ENCODE measurements at places on chromosomes 2 and 18. TPM values are rescaled to one million over a fixed set of nuclear protein-coding genes. Genes with fewer than 3 reads are reported as not detected.

DNA sequence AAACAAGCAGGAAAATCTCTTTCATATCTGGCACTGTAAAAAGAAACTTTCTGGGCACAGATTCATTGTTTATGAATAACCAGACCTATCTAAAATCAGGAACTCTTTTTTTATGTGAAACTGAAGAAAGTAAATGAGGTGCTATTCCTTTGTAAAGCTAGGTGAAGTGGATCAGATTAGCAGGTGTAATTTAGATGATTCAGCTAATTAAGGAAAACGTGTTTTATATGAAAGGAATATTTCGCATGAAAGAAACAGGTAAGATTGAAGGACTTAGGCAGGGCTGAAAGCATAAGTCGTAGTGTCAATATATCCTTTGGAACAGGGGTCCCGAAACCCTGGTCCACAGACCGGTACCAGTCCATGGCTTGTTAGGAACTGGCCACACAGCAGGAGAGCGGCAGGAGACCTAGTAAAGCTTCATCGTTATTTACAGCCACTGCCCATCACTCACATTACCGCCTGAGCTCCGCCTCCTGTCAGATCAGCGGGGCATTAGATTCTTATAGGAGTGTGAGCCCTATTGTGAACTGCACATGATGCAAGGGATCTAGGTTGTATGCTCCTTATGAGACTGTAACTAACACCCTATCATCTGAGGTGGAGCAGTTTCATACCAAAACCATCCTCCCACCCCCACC, 20.3 kb upstream of the XIRP2 start:
- DNase-seq, result no peak

GRCh38 chr2:233358947-233359346, 4.7 kb downstream of the DGKD start:
- no peak for DNase-seq

- no peak for DNase-seq
Observed at GRCh38 chr2:6653281-6653750, 212.4 kb downstream of the CMPK2 start.

GRCh38 chr18:37473195-37473840, 92.3 kb downstream of the CELF4 start:
- no peak for DNase-seq

DNA sequence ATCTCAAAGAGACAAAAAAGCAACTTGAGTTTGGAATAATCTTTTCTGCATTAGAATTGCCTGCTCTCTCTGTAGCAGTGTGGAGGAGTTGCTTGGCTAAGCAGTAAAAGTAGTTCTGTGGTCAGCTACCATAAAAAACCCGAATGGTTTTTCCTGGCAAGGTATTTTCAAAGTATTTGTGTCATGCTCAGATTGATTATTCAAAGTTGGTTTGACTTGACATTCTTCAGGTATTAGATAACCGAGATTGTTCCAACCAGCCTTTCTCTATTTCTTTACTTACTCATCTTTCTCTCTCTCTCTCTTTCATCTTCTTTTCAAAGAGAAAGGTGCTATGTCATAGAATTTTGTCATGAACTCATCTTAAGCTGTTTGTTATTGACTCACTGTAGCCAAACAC, 404.9 kb downstream of the CPS1 start:
- DNase-seq, result no peak

GRCh38 chr2:39689272-39689841, 23.6 kb downstream of the TMEM178A start:
- no peak for DNase-seq

DNA sequence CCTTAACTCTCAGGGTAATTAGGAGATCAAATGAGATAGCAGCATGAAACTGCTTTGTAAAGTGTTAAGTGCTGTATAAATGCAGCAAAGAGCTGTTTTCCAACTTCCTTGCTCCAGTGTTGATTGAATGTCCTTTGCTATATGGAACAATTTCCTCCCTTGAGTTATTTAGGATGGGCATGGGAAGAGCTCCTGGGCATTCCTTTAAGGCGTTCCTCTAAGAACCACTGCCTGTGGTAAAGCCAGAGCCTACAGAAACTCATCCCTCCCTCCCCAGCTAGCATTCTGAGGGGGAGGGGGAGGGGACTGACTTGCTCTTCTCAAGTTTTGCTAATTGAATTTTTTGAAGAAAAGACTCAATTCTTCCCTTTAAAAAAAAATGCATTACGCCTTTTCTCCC, 1.4 kb downstream of the AKAIN1 start:
- DNase-seq, result no peak

The ZNF396 gene
- total RNA-seq, result 0.54 TPM

GRCh38 chr2:131152074-131152473, 46.9 kb downstream of the PLEKHB2 start:
- no peak for DNase-seq

The MEIS1 gene
- total RNA-seq, result 209 TPM

GRCh38 chr18:76349067-76349715, 145.9 kb downstream of the ZNF516 start:
- DNase-seq, result peak; percentile 67

The RIT2 gene
- total RNA-seq, result not detected

DNA sequence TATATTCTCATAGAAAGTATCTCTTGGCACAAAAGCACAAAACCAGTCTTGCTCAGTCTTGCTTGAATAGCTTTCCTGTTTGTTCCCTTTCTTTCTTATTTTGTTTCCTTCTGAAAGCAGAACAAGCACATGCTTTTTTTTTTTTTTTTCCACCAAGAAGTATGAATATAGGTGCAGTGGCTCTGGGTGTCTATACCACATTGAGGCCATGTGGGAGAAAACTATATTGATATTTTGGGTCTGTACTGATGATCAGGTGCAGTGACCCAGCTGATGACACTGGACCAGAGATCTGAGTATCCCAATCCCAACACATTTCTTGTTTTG, 28.7 kb downstream of the GEMIN6 start:
- DNase-seq, result no peak

GRCh38 chr18:21468514-21469164, 131.9 kb downstream of the ESCO1 start:
- no peak for DNase-seq

The FSHR gene
- not detected for total RNA-seq

DNA sequence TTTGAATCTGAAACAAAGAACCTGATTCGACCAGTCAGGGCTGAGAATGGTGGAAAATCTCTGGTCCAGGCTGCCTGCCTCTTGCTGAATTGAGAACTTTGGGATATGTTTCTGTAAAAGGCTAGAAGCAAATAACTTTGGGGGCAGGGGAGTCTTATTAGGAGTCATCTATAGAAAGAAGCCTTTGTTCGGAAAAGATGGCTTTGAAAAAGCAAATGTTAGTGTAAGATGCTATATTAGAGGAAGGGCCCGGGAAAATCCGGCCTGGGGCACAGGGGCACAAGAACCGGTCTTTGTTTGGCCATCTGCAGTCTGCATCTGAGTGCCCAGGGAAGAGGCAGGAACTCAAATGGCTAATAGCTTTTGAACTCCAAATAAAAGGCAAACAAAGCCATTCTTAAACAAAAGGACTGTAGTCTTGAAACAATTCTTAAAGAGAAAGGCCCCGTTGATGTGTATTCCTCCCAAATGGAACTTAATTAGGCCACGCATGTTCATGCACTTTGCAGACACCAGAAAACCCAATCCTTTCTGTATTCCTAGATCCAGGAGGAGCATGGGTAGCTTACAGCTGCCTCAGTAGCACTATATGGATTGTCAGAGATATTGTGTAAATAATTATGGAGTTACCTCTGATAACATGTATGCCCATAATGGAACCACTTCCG, 180.0 kb upstream of the ARL4C start:
- no peak for DNase-seq

The CMPK2 gene
- total RNA-seq, result 0.28 TPM

The RNF152 gene
- 18.9 TPM for total RNA-seq

The FAM124B gene
- not detected for total RNA-seq

GRCh38 chr2:100733391-100734187, 86.3 kb upstream of the NPAS2 start:
- peak; percentile 75 for DNase-seq

GRCh38 chr2:146229508-146230155, 1615.2 kb upstream of the ACVR2A start:
- DNase-seq, result peak; percentile 59

GRCh38 chr18:74531043-74531442, 3.3 kb upstream of the CNDP1 start:
- DNase-seq, result no peak

GRCh38 chr2:218371983-218372350, 10.1 kb upstream of the SLC11A1 start:
- no peak for DNase-seq

DNA sequence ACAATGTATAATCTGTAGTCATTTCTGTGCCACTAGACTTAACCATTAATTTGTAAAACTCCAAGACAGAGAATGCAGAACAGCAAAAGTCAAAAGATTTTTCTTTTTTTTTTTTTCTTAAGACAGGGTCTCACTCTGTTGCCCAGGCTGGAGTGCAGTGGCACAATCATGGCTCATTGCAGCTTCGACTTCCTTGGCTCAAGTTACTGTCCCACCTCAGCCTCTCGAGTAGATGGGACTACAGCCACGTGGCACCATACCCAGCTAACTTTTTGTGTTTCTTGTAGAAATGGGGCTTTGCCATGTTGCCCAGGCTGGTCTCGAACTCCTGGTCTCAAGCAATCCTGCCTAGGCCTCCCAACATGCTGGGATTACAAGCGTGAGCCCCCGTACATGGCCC, 80.1 kb downstream of the TLK1 start:
- DNase-seq, result no peak

DNA sequence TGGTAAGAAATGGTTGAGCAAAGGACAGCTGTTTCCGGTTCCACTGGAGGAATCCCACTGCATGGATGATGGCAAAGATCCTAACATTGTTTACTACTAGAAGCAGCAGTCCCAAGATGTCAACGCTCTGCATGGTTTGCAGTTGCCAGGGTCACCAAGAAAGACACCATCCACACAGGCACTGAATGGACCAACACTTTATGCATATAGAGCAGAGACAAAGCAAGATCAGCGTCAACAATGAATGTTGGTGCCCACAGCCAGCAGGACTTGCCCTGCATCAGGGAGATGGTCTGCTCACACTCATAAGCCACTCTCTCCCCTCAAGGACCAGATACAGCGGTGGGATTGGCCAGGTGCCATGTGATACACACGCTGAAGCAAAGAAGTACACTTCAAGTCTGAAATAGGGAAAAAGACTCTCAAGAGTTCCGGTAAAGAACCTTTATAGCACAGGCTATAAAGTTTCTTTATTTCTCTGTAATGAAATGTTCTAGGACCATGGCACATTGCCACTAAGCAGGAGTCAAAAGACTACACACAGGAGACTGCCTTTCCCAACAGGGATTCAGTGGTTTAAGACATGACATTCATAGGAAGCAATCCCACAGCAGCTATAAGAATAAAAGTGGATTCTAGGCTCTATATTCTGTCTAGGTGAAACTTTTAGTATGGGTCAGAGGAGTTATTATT, 133.2 kb upstream of the EPHA4 start:
- DNase-seq, result no peak

DNA sequence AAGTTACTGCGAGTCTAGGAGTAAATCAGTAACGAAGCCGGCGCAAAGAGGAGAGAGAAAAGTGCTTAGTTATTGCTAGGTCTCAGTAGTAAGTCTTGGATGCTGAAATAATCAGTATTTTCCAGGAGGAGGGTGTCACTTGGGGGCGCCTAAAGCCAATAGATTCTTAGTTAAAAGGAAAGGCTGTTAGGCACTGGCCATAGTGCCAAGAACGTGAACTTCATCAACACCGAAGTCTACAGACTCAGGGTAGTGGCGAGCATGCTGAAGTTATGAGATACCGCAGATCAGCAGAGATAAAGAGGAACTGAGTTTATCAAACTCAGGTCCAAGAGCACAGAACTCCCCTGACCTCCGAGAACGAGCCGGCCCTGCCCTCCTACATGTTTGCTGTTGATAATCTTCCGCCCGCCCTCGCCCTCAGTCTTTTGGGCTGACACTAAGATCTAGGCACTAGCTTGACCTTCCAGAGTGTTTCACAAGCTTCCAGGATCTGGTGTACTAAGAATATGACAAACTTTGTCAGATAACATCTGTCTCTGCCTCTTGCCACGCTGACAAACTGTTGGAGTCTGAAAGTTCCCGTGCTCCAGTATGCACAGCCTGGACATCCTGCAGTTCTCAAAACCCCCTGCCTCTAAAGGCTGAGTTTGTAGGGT, 49.2 kb downstream of the CYB5A start:
- DNase-seq, result no peak

DNA sequence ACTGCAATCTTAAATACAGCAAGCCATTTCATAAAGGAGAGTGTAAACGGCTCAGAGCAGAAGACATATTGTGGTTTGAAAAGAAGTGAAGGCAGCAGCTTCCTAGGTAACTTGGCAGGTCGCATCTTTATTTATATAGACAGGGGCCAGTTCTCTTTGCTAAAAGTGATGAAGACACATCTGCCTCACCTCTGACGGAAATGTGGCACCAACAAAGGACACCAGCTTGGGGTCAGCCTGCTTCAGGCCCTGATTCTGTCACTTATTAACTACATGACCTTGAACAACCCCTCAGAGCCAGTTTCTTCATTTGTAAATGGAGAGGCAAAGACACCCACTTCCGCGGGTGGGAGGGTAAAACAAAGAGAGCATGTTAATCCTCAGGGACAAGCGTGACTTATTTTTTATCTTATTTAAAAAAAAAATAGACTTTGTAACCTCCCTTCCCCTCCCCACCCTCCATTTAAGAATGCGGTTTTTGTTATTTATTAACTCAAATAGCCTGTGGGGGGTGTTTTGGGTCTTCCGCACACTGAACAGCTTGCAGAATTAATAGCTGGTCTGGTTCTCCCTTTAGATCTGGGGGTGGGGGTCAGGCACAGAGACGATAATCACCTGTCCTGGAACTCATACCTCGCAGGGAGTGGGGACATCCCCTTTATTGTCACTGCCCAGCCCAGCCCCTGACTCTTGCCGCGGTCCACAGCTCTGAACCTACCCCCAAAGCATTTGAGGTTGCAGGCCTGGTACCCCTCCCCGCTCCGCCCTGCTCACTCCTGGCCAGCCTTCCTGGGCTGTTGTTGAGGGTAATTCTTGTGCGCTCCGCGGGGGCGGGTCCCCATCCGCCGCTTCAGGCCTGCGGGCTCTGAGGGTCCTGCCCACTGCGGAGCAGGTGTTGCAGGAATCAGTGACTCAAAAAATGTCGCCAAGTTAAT, 64.2 kb upstream of the TMEM17 start:
- DNase-seq, result no peak

The C1GALT1C1L gene
- 0.28 TPM for total RNA-seq

GRCh38 chr18:51523671-51524070, 326.2 kb upstream of the MEX3C start:
- no peak for DNase-seq

The ACTG2 gene
- total RNA-seq, result 349 TPM

DNA sequence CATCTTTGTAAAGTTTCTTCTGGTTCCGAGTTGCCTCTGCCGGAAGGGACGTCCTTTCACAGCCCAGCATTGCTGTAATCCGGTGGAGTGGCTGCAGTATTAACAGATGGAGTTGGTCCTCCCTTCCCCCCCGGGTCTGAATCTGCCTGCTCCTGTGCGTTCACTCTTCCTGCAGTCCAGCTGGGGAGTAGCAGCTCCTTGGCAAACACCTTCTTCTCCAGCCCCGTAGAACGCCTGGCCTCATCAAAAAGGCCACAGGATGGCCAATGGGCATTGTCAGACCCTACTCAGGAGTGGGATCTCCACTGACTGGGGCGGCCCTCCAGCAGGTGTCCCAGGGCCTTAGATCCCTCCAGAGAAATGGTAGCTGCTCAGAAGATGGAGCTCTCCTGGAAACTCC, 234.0 kb downstream of the FAM210A start:
- no peak for DNase-seq
